ENCODE measurements at places on chromosomes 16 and 17.

- no peak for DNase-seq
These were observed 98.5 kb downstream of the MRM3 start for GRCh38 chr17:880443-881269.

DNA sequence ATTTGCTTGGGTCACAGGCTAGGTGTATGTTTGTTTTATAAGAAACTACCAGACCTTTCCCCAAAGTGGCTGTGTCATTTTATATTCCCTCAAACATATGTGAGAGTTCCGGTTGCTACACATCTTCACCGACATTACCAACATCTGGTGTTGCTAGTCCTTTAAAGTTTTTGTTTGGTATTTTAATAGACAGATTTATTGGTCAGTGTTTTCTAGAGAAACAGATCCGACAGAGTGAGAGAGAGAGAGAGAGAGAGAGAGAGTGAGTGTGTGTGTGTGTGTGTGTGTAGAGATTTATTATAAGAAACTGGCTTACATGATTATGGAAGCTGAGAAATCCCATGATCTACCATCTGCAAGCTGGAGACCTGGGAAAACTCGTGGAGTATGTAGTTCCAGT, 31.0 kb downstream of the LDHD start:
- no peak for DNase-seq

DNA sequence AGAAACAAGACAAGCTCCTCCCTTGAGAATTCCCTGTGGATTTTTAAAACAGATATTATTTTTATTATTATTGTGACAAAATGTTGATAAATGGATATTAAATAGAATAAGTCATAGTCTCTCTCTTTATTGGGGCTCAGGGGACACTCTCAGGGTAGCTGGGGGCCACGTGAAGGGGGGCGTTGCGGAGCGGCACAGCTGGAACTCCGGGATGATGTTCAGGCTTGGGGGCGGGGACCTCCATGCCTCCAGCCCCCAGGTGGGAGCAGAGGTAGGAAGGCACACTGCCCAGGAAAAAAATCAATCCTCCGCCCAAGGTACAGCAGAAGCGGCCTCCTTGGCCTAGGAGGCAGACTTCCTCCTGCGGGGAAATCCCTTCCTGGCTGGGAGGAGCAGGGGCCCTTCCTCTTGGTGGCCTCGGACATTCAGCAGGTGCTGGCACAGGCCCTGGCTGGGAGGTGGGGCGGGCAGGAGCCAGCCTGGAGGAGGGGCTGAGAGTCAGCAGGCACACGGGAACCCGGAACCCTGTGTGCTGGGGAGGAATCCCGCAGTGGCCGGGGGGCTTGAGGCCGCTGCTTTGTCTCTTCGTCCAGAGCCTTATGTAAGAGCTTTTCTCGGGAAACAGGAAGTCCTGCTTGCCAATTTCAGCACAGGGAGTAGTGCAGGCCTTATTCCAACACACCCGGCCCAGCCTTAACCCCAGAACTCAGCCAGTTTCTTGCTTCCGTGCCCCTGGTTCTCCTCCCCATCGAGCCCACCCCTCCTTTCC, 591 bp upstream of the TNFSF13 start:
- peak; percentile 53 for DNase-seq

DNA sequence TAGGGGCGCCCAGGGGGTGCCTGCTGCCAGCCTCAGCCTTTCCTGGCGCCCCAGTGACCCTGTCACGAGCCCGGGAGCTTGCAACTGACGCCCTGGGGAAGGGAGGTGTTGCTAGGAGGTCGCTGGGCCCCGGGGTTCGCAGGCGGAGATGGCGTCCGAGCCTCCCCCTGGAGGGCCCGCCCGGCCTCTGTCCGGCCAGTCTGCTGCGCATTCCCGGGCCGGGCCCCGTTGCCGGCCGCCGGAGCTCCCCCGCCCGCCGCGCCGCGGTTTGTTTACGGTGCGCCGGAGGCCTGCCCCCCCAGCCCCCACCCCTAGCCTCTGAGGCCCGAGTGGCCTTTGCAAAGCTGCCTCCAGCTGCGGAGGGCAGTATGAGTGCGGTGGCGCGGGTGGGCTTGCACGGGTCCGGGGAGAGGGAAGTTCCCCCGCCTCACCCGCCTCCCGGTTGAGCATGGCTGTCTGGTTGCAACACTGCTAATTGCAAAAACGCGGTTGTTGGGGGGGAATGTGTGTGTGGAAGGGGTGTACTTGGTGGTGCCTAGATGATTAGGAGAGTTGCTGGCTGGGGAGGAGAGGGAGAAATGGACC, 514 bp downstream of the THRA start:
- no peak for DNase-seq

- DNase-seq: no peak
These were observed 29.3 kb downstream of the ACTG1 start for GRCh38 chr17:81483085-81483861.

DNA sequence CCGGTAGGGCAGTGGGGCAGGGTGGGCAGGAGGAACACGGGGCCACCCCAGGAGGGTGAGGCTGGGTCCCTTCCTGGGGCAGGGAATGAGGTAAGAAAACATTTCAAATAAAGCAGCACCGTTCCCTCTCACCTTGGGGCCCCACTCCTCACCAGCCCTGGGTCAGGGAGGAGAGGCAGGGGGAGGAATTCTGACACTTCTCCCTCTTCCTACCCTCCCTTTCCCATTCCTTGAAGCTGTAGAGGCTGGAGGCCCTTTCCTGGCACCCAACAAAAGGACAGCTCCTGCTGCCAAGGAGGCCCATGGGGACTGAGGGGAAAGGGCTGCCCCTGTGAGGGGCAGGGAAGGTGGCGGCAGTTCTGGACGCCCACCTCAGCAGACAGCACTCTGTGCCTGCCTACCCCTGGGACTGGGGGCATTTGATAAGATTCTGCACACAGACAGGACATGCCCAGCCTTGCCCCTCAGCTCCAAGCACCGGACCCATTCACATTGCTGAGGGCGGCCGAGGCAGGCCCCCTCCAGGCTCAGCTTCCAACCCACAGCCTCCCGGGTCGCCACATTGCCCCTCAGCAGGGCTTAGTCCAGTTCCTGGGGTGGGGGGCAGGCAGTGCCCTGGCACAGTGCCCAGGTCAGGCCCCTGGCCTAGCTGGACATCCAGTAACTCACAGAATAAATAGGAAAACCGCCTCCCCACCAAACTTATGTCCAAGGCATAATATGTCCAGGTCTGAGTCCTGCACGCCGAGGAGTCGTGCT, 6.2 kb downstream of the ATXN7L3 start:
- DNase-seq: no peak

GRCh38 chr16:80848862-80849261, 44.5 kb upstream of the CDYL2 start:
- no peak for DNase-seq

GRCh38 chr16:56616608-56617211, 8.3 kb downstream of the MT2A start:
- no peak for DNase-seq

GRCh38 chr17:81027591-81028505, 7.1 kb upstream of the BAIAP2 start:
- no peak for DNase-seq

- DNase-seq: no peak
These were observed 14.1 kb upstream of the LCMT1 start for GRCh38 chr16:25097276-25097975.

GRCh38 chr17:31647661-31648060, 211.4 kb downstream of the COPRS start:
- DNase-seq: no peak

DNA sequence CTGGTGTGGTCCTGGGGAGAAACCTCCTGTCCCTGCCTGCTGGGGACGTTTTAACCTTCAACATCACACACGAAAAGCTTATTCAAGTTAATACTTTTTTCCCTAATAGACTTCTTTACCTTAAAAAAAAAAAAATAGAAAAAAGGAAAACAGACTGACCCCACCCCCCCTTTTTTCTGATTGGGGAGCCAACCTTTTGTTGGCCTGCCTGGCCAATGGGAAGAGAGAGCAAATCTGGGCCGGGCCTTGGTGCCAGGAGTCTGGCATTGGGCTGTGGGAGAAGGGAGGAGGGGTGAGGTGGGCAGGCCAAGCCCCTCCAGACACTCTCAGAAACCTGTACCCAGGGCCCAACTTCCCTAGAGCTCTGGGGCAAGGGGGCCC, 3.0 kb downstream of the CBX8 start:
- DNase-seq: no peak

GRCh38 chr16:56547120-56547948, 17.5 kb upstream of the MT4 start:
- DNase-seq: no peak

GRCh38 chr16:80084614-80085013, 456.2 kb upstream of the DYNLRB2 start:
- no peak for DNase-seq

Data from cortex of kidney (tissue), 1 donor.